ENCODE measurements at places on chromosomes 5 and 9. TPM values are rescaled to one million over a fixed set of nuclear protein-coding genes. Genes with fewer than 3 reads are reported as not detected.

DNA sequence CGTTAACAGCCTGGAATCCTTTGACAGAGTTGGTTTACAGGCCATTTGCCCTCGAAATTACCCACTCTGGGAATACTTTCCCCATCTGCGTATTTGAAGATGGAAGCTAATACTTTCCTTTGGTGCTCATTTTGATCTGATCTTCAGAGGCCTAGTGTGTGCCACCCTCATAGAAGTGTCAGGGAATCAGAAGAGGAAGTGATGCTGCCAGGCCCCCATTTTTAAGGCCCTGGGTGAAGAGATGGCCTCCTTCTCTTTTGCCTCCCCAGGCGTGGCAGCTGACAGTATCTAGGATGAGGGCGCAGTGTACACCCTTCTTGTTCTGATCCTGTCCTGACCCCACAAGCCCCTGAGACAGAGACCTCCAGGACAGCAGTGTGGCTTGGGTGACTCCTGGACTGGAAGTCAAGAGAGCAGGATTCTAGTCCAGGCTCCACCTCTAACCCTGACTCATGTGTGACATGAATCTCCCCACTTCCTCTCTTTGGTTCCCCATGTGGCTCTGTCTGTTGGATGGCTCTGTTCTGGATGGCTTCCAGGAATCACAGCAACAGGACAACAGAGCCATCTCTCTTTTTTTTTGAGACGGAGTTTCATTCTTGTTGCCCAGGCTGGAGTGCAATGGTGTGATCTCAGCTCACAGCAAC lies 27.8 kb downstream of the CSF1R start:
- peaks cover 20% of the 10 kb centered on the region for H3K27me3 ChIP-seq
- peaks cover 24% of the 10 kb centered on the region for H3K36me3 ChIP-seq
- DNase-seq: no peak
- H3K4me3 ChIP-seq: no peak overlapping the region
- no peaks in the 10 kb centered on the region for H3K4me1 ChIP-seq

DNA sequence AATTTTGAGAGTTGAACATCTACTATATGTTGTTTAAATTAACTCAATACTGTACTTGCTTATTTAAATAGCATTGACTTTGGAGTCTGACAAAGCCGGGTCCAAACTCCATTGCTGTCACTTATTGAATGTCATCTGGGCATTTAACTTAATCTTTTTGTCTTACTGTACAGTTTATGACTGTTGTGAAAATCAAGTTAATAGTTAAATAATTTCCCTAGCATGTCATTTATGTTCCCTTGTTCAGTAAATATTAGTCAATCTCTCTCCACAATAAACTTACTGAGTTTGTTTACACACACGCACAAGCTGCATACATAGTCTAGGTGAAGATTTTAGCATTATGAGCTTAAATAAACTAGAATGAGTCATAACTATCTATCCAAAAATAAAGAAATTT lies 6.3 kb upstream of the UGCG start:
- H3K27ac ChIP-seq: no peak overlapping the region
- H3K4me3 ChIP-seq: no peak overlapping the region
- DNase-seq: no peak
- no peaks in the 10 kb centered on the region for H3K27me3 ChIP-seq
- peaks cover 1% of the 10 kb centered on the region for H3K36me3 ChIP-seq

The PCDHB5 gene
- total RNA-seq: not detected

The FKTN gene
- total RNA-seq: 11.8 TPM

The PCDHB11 gene
- total RNA-seq: 0.85 TPM
